Stimulated activated CD8-positive, alpha-beta memory T cell treated with anti-CD3 and anti-CD28 coated beads, Interleukin-7, amount 100 ng/mL, for 1 hour (primary cell): ENCODE measurements at places on chromosomes 1 and 21.

GRCh38 chr21:17688912-17689874 is 76.5 kb upstream of the BTG3 start:
- no peak for DNase-seq

GRCh38 chr1:245805532-245805931 is 650.7 kb downstream of the KIF26B start:
- DNase-seq = no peak

DNA sequence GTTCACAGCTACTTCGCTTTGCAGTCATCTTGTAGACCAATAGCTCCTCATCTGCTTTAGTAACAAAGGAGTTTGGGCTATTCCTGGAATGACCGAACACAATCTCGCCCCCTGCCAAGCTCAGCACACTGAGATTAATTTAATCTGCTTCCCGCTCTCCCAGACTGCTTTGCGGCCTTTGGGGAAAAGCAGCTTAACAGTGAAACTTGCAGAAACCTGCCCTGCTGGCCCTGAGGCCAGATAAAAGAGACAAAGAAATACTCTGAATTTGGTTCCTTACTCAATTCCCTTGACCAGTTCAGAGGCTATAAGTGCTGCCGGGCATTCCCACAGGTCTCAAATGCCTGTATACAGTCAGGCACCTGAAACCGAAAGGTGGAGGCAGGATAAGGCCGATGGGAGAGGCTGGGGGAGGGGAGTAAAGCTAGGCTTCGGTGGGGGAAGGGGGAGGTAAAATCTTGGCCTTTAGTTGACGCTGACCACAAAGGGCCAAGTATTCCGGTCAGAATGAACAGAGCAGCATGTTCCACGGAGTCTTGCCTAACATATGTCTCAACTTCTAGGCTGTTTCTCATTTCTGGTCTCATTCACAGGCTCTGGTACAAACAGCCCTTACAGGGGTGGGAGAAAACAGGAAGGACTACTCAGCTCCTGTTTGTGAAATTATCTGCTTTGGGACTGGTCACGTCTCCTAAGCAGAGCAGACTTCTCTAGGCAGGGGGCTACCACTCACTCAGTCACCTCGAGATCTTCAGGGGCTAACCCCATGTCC is 17.7 kb upstream of the A3GALT2 start:
- DNase-seq = no peak

DNA sequence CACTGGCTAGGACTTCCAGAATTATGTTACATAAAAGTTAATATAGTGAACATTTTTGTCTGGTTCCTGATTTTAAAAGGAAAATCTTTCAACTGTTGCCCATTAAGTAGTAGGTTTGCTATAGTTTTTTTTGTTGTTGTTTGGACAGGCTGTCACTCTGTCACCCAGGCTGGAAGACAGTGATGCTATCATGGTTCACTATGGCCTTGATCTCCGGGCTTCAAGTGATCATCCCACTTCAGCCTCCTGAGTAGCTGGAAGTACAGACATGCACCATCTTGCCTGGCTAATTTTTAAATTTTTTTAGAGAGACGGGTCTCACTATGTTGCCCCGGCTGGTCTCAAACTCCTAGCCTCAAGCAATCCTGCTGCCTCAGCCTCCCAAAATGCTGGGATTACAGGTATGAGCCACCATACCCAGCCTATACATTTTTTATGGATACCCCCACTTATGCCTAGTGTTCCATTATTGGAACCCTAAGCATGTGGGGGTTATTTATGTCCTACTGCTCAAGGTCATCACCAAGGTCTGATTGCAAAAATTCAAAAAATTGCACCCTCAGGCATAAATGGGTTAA is 6.5 kb downstream of the CTXND2 start:
- DNase-seq = no peak

GRCh38 chr1:154081386-154082126 is 73.3 kb downstream of the NUP210L start:
- DNase-seq = no peak

DNA sequence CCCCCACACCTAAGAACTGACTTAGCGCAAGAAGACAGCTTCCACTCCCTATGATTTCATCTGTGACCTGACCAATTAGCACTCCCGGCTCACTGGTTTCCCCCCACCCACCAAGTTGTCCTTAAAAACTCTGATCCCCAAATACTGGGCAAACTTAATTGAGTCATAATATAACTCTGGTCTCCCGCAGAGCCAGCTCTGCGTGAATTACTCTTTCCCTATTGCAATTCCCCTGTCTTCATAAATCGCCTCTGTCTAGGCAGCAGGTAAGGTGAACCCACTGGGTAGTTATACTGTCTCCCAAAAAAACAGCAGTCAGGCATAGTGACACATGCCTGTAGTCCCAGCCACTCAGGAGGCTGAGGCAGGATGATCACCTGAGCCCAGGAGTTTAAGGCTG is 36.9 kb downstream of the ZBTB8OS start:
- DNase-seq = no peak
